AG04450 (cell line): ENCODE measurements at places on chromosomes 5 and 9.

DNA sequence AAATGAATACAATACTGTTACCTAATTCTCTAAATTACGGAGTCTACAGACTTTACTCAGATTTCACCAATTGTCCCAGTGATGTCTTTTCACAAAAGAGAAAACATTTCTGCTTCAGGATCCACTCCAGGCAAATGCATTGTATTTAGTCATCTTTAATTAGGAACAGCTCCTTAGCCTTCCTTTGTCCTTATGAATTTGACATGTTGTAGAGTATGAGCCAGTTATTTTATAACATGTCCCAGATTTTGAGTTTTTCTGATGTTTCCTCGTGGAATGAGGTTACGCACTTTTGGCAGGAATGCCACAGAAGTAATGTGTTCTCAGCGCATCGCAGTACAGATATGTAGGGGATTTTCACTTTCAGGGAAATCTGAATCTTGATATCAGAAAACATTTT is 10.5 kb downstream of the HABP4 start:
- no peak for DNase-seq

GRCh38 chr5:120604884-120605283 is 140.8 kb downstream of the PRR16 start:
- peak; percentile 81 for DNase-seq

DNA sequence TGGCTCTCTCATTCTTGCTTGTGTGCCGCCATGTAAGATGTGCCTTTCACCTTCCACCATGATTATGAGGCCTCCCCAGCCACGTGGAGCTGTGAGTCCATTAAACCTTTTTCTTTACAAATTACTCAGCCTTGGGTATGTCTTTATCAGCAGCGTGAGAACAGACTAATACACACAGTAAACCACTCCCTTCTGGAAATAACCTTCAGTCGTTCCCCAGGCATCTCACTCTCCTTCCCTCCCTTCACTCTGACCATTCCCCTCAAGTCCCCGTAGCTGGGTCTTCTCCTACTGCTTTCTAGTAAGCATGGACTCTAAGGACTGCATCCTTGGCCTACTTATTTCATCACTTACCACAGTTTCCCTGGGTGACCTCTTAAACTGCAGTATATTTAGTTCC is 493.9 kb downstream of the CCDC171 start:
- no peak for DNase-seq

DNA sequence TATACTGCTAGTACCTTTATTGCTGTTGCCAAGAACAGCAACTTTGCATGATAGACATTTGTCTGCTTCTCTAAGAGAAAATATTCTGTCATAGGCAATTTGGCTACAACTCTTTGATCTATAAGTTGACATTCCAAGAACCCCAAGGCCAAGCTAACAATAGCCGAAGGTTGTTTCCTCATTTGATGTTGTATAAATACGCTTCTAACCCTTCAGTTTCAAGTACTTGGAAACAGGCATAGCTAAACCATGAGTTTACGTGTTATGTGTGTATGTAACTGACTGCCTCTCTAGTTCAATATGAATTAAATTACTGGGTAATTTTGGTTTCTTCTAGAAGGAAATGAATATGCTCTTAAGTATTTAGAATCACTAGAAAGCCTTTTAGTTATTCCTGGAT is 1034.0 kb downstream of the TLE4 start:
- no peak for DNase-seq

DNA sequence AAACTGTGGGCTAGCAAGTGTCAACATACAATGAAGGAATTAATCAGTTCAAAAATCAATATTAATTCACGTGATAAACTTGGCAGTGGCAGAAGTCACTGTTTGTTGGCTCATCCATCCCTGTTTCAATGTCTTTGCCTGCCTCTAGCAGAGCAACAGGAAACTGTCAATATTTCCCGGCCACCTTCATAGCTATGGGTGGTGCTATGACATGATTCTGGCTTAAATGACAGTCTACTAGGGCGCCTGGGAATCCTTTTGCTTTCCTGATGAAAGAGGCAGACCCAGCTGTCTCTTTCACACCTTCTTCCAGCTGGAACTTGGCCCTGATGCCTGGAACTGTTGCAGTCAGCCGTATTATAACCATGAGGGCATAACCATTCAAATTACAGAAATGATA is 72.1 kb upstream of the DNAH5 start:
- DNase-seq = no peak

DNA sequence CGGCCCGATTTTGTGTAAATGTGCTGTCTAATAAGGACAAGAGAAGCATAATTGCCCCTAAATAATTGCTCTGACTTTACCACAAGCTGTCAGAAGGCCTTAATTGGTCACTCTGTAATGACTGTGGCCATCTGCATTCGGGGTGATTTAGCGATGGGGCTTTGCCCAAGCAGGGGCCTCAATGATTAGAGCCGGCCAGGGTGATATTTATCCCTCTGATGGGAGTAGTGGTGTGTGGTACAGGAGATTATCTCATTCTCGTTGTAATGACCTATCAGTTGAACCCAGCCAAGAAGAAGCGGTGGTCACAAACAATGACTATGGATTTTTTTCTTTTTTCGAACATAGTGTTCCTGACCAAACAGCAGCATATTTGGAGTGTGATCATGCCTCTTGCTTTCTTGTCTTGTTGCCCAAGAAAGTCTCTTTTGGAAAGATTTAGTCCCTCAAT is 72.0 kb upstream of the SAP30L start:
- DNase-seq = no peak

DNA sequence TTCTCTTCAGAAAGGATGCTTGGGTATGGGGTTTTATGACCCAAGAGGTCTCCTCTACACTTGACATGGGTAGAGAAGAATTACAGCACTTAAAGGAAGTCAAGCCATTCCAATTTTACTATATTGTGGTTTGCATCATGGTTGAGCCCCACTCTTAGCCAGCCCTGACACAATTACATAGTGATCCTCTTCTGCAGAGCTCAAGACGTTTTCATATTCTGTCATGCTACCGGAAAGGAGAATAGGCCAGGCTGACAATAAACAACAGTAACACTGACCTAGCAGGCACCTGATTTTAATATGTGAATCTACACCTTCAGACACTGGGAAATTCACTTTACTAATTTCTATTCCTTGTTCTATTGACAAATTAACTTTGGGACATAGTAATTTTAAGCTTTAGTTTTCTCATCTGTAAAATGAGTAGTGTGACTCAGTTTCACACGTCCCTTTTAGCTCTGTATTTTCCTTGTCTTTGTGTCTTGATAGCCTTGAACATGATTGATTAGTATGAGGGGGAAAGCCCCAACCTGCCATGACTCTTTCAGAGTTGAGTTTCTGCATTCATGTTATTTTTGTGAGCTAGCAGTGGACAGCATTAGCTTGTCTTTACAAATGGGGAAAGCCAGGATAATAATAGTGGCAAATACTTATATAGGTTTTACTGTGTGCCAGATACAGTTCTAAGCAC is 83.8 kb downstream of the SV2C start:
- no peak for DNase-seq

DNA sequence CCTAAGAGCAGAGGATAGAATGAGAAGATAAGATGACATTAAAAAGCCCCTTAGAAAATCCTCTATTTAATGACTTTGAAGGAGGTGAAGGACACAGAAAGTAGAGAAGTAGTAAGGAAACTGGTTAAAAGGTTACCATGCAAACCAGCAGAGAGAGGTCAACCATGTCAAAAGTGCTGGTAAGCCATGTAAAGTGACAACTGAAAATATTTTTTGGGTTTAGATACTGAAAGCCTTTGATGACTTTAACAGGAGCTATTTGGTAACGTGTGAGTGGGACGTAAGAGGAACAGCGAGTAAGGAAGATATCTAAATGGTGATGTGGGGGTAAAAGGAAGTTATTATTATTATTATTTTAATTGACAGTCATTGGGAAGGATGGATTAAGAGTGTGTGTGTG is 56.9 kb downstream of the MACIR start:
- no peak for DNase-seq

DNA sequence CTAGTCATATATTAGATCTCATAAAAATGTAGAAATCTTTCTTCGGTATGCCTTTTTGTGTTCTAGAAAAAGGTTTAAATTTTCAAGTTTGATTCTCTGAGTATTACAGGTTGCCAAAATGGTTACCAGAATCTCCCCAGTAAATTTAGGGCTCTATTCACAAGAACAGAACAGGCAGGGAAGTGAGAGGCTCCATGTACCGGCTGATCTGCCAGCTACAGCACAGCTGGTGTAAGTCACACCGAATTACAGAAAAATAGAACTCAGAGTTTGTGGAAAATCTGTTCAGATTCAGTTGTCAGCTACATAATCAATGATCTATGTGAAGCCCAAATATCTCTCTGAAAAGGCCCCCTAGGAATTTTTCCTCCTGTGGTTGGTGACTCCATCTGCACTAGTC is 10.5 kb downstream of the FAM81B start:
- no peak for DNase-seq
